ENCODE measurements at places on chromosomes 6 and 20.

DNA sequence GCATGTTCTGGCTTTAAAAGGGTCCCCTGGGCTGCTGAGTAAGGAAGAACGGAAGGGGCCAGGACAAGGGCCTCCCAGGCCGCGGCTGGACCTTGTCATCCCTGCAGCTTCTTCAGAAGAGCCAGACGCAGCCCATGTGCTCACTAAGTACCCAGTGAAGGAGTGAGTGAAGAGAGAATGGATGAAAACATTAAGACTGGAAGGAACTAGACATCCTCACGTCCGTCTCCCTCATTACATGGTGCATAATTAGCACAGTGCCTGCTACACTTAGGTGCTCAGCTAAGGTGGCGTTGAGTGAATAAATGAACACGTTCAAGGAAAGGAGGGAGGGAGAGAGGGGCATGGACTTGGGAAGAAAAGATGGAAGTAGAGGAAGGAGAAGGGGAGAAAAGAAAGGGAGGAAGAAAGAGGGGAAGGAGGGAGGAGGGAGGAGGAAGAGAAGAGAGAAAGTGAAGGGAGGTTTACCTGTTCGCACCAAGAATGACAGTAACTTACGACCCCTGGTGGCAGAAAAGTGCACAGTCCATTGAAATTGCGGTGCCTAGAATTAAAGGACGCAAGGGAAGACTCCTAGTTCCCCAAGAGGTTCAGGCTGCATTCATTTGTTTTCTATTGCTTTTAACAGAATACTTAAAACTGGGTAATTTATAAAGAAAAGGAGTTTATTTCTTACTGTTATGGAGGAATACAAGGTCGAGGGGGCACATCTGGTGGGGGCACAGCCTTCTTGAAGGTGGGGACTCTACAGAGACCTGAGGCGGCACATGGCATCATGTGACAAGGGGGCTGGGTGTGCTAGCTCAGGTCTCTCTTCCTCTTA is 8.0 kb downstream of the TP53RK start:
- DNase-seq, result peak; percentile 64

DNA sequence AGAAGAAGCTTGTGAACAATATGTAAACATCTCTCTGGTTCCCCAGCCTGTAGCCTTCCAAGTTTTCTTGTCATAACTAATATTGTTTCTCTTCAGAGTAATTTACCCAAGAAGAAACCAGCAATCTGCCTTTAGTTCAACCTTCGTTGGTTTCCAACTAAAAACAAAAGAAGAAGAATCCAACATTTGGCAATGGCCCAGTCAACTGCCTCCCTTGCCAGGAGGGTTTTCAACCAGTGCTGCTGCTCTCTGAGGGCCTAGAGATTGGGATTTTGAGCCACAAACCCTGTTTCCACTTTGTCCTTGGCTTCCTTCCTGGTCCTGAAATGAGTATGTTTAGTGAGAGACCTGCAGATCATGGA is 395.8 kb upstream of the CNR1 start:
- peak; percentile 1 for DNase-seq

DNA sequence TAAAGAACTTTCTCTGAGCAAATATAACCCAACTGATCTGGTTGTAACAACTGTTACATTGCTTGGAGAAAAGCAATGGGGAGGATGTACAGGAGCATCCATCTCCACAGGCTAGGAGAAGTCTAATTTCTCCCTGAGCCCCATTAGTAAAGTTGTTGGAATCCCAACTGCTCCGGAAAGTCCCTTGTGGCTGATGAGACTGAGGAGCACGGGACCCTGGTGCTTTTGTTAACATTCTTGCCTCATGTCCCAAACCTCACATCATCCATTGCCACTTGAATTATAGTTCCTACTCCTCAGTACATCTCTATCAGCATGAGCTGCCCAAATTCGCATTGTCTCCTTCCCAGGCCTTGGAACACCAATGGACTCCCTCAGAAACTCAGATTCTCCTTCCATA is 260.6 kb upstream of the BMP2 start:
- no peak for DNase-seq

DNA sequence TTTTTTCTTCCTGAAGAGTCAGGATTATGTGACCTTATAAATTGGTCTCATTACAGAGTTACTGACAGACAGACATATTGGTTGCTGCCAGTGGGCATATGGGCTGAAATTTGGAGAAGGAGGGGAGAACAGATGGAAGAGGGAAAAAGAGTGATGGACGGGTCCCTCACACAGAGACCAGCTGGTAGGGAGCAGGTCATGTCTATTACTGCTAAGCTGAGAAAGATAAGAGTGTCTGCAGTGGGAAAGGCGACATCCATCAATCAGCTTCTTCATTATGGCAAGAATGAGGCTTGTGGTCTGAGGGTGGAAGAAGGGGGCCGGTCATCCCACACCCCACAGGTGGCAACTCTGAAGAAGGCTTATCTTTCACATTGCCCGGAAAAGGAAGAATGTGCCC is 353.8 kb upstream of the RSPO3 start:
- DNase-seq, result no peak

GRCh38 chr20:10718661-10719060 is 44.9 kb upstream of the JAG1 start:
- no peak for DNase-seq

DNA sequence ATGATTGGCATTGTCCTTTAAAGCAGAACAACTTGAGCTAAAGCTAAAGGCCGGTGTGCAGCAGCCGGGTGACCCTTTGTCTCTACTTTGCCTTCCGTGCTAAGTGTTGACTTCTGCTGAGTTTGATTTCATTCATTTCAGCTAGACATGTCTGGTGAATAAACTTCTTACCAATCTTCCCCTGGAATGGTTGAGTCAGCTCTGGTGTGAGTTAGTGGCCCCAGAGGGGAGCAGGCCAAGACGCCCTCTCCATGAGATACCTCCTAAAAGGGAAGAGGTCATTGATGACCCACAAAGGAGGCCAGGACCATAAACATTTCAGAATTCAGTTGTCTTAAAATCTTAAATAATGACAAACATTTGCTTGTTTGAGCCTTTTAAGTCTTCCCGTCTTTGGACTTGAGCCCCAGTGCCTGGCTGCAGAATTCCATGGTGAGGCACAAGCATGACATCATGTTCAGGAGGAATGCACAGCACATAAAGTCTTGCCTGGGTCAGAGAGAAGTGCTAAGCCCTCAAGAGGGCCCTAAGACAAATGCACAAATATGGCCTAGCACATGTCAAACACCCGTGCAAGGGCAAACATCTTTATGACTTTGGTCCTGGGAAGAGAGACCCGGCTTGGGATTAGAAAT is 96.3 kb upstream of the NEDD9 start:
- DNase-seq, result no peak

DNA sequence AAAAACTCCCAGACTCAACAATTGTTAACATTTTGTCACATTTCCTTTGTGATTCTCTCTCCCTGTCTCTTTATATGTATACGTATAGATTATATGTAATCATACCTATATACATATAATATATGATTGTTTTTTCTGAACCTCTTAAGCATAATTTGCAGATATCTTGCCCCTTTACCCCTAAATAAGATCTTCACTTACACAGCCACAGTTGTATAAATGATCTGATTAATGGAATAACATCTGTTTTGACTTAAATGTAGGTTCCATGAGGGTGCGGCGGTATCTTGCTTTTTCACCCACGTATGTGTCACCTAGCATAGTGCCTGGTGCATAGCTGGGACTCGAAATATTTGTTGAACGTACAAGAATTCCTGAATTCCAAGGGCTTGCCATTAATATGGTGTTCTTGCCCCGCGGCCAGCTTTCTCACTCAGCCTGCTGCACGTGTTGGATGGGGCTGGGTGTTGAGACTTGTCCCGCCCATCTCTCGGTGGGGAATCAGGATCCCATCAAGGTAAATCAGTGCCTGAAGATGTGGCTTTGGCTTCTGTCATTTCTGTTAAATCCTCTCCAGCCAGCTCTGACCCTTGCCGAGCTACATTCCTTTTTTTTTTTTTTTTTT is 10.4 kb upstream of the MANBAL start:
- no peak for DNase-seq

- DNase-seq, result no peak
Observed at GRCh38 chr6:122790028-122790422, 967 bp downstream of the SMPDL3A start.

DNA sequence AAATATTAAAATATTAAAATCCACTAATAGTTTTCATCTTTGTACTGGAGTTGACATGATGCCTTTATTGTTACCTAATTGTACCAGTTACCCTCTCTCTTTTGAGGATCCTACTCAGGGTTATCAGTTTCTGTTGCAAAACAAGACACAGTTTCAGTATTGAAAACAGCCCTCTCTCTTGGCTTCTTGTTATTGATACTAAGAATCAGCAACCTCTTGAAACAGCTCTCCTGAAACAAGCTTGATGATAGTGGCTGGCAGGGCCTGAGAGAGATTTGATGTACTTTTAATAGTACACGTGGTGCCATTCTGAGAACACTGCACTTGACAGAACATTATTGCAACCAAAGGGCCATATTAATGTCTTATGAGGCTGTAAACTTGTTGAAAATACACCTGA is 64.9 kb upstream of the MEI4 start:
- DNase-seq, result no peak

DNA sequence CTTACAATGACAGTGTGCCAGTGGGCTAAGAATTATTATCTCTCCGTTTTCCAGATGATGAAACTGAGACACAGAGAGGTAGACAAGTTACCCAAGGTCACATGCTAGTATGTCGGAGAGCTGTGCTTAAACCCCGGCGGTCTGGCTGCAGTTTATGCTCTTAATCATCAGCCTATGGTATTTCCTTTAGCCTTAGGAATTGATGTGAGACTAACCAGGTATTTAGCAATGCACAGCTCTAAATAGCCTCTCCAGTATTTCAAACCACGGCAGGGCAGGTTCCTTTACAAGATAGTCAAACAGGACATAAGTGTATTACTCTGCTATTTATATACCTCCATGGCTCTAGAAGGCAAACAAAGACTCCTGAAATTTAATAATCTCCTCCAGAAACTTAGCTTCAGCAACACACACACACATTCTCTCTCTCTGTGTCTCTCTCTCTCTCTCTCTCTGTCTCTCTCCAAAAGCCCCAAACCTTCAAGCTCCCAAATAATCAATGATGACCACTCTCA is 142.0 kb upstream of the ZNF217 start:
- DNase-seq, result peak; percentile 97

DNA sequence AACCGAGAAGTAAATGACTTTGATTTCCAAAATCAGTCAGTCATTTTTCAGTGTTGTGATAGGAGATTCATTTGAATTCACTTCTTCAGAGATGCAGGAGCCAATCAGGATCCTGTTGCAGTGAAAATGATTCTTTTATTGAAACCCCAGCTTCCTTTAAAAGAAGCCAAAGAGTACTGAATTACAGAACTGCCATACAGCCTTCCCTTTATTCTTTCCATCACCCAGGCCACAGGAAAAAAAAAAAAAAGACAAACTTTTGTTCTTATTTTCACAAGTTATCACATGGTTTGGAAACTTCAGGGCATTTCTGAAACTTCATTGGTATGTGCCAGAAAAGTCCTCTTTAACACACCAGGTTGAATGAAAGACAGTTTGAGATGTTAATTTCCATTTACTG is 1.8 kb upstream of the CARMIL1 start:
- no peak for DNase-seq

DNA sequence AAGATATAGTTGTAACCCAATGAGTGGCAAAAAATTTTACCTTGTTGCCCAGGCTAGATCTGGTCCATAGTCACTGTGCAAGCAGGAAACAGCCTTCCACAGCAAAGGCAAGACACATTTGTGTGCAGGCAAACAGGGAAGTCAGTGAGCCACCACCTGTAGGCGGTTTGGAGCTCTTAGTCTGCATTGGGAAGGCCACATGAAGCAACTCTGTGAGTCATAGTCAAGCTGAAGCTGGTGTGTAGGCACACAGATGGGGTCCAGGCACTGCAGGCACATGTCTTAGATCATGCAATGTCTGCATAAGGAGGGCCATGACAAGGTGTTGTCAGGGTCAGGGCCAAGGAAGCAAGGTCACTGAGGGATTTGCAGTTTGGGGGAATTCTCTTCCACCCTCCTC is 543.2 kb upstream of the EPHA7 start:
- DNase-seq, result no peak

GRCh38 chr6:96420294-96420693 is 101.3 kb upstream of the UFL1 start:
- DNase-seq, result no peak

- DNase-seq, result peak; percentile 53
Observed at GRCh38 chr20:11117808-11118528, 444.2 kb upstream of the JAG1 start.

GRCh38 chr20:31578448-31579138 is 26.5 kb upstream of the ID1 start:
- DNase-seq, result no peak

DNA sequence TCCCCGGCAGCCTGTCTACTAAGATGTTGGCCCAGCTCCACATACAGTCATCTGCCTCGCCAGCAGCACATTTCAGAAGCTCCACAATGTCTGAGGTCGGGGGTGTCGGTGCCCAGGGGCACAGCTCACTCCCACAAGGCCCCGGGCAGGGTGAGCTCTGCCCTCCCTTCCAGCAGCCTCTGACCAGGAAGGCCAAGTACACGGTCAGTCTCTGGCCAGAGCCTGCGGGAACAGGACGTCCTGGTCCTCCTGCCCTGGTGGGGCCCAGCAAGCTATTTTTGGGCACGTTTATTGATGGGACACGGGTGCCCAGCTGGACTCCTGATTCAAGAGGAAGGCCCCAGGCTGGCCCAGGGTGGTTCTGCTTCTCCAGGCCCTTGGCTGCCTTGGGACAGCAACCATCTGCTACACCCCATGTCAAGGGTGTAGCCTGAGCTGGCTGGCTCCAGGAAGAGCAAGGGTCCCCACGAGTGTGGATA is 114.9 kb upstream of the PTPN1 start:
- DNase-seq, result peak; percentile 52

DNA sequence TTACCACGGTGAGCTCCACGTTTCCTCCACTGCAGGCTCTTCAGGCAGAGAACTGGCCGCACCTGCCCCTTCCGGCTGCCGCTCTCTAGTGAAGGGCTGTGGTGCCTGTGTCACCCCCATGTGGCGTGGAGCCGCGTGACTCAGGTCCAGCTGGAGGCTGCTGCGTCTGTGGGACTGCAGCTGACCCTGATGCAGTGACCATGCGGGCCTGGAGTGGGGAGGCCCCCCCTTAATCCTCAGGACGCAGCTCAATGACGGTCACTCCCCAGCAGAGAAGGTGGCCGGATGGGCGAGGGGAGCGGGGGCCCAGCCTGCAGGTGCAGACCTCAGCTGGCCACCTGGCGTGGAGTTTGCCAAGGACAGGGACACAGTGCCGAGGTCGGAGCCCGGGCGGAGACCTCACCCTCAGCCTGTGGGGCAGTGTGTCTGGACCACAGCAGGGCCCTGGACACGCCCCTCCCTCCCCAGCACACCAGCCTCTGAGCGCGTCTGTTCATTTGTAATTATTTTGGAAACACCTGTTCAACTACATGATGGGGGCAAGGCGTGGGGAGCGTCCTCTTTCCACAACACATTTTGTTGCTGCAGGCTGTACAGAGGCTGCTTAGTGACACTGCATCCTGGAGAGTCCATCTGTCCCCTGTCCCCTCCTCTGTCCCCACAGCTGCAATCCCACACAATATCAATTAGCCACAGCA is 10.7 kb downstream of the BHLHE23 start:
- DNase-seq, result no peak

Data from cardiac fibroblast (primary cell).